Activated T-helper 1 cell treated with anti-CD3 and anti-CD28 coated beads, Interleukin-12 subunit alpha, Interleukin-12 subunit beta, Interleukin-2, Interleukin-4 antibody, amounts not matched to agents 30 ng/mL and 10 ng/mL and 1 ng/mL, durations not matched to agents 14 hours and 24 hours and 36 hours (primary cell): ENCODE measurements at places on chromosomes 6 and 20. TPM values are rescaled to one million over a fixed set of nuclear protein-coding genes. Genes with fewer than 3 reads are reported as not detected.

FNDC11 gene
- total RNA-seq: 0.15 and 0.26 TPM in 2 replicates

SAMD3 gene
- 3.1 and 4.6 TPM in 2 replicates for total RNA-seq

TRIM31 gene
- not detected in 2 replicates for total RNA-seq

CTSZ gene
- total RNA-seq: 46.4 and 54.1 TPM in 2 replicates

RIPOR3 gene
- total RNA-seq: not detected in 2 replicates

UST gene
- 0.29 and 0.49 TPM in 2 replicates for total RNA-seq

SLC17A9 gene
- total RNA-seq: 7.6 and 8.6 TPM in 2 replicates

SLC22A1 gene
- total RNA-seq: 2.9 and 3.7 TPM in 2 replicates

DNA sequence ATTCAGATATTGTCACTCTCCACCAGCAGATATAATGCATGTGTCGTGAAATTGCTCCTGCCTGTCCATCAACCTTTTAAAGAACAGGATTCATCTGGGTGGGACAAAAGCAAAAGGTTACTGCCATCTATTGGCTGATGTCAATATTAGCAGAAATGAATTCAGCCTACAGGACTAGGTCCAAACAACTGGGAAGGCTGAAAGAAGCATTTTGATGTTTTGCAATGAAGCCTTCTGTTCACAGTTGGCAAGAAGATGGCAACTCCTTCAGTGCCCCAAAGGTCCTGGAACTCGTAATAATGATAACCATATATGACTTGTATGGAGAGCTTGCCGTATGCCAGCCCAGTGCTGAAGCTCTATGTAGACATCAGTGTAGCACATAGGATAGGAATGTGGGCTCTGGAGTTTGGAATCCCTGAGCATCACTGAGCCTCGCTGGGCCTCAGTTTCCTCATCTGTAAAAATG is 7.5 kb downstream of the BCAS1 start:
- DNase-seq: no peak

- no peak for DNase-seq
Observed at GRCh38 chr6:26311012-26311384, 54.0 kb upstream of the BTN3A2 start.

DNA sequence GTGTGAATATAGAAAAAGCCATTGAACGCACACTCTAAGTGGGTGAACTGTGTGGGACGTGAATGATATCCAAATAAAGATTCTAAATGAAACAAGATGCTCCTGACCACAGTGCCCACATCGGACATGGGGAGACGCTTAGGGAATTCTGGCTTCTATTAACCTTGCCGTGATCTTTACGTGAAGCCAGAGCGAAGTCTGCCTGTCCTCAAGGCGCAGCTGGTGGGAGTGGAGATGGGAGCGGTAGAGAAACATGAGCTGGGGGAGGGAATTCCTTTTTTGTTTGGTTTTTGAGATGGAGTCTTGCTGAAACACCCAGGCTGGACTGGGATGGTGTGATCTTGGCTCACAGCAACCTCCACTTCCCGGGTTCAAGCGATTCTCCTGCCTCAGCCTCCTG is 46.0 kb downstream of the VSTM2L start:
- DNase-seq: no peak

DNA sequence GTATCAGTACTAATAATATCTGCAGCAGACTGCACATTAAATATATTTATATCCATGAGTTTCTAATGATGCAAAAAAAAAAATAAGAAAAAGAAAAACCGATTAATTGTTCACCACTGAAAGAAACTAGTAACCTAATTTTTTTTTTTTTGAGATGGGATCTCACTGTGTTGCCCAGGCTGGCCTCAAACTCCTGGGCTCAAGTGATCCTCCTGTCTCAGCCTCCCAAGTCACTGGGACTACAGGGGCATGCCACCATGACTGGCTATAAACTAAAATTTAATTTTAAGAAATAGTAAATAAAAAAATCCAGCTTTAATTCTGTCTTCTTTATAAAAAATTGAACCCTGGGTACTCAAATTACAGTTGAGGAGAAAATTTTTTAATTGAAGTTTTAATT is 358.2 kb downstream of the QKI start:
- no peak for DNase-seq

GRCh38 chr6:12383448-12383847 is 93.3 kb downstream of the EDN1 start:
- DNase-seq: no peak

DNA sequence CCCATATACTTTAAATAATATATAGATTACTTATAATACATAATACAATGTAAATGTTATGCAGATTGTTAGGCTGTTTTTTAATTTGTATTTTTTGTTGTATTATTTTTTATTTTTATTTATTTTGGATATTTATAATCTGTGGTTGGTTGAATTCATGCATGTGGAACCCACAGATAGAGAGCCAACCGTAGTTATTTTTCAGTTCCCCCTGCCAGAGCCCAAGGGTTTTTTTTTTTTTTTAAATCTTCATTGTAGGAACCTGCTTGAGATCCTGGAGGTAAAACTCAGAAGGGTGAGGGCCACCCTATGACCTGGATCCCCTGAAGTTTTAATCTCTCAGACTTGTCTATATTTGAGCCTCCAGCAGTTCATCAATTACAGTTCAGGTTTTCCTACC is 133.2 kb downstream of the B3GAT2 start:
- no peak for DNase-seq

DNA sequence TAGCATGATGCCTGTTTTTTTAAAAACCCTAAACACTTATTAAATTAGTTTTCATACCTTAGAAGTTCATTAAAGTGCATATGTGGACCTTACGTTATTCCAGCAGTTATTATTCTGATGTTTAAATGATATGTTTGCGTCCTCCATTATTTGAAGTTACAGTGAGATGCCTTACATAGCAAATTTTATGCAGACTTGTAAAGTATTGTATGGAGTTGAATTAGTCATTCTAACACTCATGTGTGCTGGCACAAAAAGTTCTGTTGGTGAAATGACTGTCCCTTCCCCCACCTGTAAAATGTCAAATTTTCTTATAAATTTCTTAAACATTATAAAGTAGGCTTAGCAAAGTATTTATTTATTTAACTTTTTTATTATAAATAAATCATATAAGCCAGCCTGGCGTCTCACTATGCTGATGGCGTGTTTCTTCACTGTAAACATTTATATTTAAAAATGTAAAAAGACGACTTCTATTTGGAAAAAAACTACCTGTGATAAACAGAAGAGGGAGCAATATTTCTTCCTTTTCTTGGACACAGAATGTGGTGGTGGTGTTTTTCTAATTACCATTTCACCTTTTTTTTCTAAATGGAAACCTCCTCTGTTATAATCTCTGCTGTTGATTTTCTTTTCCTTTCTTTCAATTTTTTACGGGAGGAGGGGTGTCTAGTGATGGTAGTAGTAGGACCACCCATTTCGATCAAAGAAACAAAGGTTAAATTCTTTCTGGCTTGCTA is 155.4 kb downstream of the RFPL4B start:
- no peak for DNase-seq

DNA sequence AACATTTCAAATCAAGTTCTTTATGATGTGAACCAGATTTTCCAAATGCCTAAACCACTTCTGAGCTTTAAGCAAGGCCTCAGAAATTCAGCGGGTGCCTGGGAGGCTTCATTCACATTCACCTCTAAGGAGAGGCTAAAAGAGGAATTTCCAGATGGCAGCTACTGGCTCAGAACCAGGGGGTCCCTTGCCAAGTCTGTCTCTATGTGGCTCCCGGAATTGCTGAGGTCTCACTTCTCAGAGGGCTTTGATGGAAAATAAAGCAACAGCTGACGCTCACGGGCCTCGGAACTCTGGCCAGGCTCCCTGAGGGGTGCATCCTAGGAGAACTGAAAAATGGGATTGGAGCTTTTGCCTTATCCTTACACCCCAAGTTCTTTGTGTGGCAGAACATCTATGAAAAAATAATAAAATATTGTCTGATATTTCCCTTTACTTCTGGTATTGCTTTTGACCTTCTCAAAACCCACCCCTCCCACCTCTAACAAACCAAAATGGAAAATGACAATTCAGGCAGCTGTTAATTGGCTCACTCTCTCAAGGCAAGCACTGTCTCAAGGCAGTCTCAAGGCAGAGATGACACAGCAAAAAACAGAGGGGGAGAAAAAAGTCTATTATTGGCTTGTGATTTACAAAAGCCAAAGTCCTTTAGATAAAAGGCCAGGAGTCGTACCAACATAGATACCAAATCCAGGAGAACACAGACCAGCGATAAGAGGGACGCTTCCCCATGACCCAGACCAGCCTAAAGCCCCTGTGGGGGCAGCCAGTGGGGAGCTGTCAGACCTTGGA is 21.8 kb upstream of the LRRN4 start:
- no peak for DNase-seq

DNA sequence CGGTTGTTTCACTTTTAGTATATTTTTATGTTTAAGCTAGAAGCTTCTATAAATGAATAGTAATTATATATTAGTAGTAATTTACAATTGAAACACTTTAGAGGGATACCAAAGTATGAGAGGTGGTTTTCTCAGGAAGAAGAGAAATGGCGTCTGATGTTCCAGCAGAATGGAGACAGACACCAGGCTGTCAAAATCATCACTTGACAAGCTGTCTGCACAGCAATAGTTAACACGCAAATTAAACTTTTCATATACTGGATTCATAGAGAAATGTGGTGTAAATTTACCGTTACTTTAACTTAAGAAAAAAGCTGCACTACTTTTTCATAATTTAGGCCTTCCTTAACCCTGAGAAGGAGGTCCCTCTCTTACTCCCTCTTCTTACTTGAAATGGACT is 82.6 kb downstream of the FAM217A start:
- no peak for DNase-seq

- DNase-seq: no peak
Observed at GRCh38 chr6:23323897-23324296, 754.5 kb downstream of the HDGFL1 start.
